ENCODE measurements at places on chromosomes 16 and 17. TPM values are rescaled to one million over a fixed set of nuclear protein-coding genes. Genes with fewer than 3 reads are reported as not detected.

FBXW10 gene
- total RNA-seq, result not detected

NPW gene
- total RNA-seq, result not detected

HBQ1 gene
- total RNA-seq, result not detected

DNA sequence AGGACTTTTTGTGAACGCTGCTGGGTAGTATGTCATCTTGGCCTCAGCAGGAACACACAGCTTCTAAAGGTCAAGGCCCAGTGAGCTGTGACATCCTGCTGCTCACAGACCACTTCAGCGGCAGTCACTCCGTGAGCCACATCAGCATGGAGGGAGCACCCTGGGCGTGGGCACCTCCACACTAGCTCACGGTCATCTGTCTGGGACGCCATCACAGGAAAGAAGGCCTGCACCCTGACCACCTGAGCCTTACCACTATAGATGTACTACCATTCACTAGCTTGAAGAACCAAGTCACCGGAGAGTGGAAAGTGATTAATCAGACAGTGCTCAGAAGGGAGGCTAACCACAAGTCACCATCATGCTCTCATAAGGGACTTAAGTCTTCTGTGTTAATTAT, 3.3 kb downstream of the AXIN1 start:
- no peaks in the 10 kb centered on the region for H3K27me3 ChIP-seq
- no peak for DNase-seq
- H3K36me3 ChIP-seq, result peaks cover 42% of the 10 kb centered on the region
- H3K4me1 ChIP-seq, result peaks cover 50% of the 10 kb centered on the region
- H3K27ac ChIP-seq, result no peak overlapping the region
- H3K4me3 ChIP-seq, result no peak overlapping the region

DNA sequence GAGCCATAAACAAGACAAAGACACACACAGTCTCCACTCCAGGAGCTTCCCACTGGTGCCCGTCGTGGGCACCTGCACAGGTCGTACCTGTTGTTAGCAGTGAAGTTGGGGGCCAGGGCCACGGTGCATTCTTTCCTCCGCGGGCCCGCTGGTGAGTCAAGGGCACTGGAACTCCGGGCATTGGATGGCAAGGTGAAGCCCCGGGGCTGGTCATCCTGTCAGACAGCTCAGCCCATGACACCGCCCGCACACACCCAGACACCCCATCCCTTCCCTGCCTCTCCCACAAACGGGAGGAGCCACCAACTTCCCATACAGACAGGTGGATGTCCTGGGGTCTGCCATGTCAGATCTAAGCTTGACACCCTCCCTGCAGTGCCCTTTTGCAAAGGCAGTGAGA, 16.1 kb downstream of the CEP131 start:
- H3K4me3 ChIP-seq, result no peak overlapping the region
- H3K27ac ChIP-seq, result no peak overlapping the region
- H3K4me1 ChIP-seq, result no peaks in the 10 kb centered on the region
- no peaks in the 10 kb centered on the region for H3K36me3 ChIP-seq
- no peak for DNase-seq

GRCh38 chr16:84737192-84738011, 37.6 kb downstream of the USP10 start:
- H3K27ac ChIP-seq, result no peak overlapping the region
- H3K4me3 ChIP-seq, result no peak overlapping the region
- DNase-seq, result no peak
- H3K27me3 ChIP-seq, result no peaks in the 10 kb centered on the region
- peaks cover 62% of the 10 kb centered on the region for H3K4me1 ChIP-seq

DNA sequence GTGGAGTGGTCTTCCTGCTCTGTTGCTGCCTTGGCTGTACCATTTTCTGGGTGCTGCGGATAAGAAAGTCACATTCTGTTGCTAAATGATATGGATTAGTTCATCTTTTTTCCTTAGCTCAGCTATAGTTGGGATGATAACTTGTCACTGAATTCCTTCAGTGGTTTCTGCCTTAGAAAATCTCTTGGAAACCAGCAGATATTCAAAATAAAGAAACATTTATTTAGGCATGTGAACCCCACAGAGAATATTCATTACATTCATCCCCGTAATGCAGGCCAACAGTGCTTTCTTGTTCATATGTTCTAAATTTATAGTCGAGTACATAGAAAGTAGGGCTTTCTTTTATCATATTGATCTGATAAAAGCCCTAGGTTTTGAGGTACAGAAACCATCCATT, 151.3 kb downstream of the CYB561 start:
- H3K36me3 ChIP-seq, result peaks cover 8% of the 10 kb centered on the region
- H3K27me3 ChIP-seq, result no peaks in the 10 kb centered on the region
- DNase-seq, result no peak
- H3K4me3 ChIP-seq, result no peak overlapping the region
- H3K27ac ChIP-seq, result no peak overlapping the region
- peaks cover 9% of the 10 kb centered on the region for H3K4me1 ChIP-seq

- H3K27ac ChIP-seq, result no peak overlapping the region
- H3K36me3 ChIP-seq, result no peaks in the 10 kb centered on the region
- H3K4me3 ChIP-seq, result no peak overlapping the region
- H3K27me3 ChIP-seq, result no peaks in the 10 kb centered on the region
Measured at GRCh38 chr17:81371910-81372760, 23.1 kb upstream of the BAHCC1 start.

DNA sequence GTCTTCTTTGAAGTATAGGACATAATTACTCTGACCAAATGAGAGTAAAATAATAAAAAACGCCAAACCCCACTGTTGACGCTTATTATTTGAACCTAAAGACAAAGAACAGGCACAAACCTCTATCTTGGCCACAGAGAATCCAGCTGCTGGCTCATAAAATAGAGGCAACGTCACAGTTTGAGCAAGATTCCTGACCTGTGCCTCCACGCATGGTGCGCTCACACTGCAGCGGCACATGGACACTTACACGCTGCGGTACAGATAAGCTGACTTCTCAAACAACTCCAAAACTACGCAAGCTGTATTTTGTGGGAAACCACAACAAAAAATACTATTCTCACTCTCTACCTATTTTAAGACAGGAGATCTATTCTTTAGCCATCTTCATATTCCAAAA, 38.8 kb upstream of the TRAP1 start:
- no peaks in the 10 kb centered on the region for H3K27me3 ChIP-seq
- no peak overlapping the region for H3K27ac ChIP-seq
- peaks cover 40% of the 10 kb centered on the region for H3K36me3 ChIP-seq
- no peaks in the 10 kb centered on the region for H3K4me1 ChIP-seq

DNA sequence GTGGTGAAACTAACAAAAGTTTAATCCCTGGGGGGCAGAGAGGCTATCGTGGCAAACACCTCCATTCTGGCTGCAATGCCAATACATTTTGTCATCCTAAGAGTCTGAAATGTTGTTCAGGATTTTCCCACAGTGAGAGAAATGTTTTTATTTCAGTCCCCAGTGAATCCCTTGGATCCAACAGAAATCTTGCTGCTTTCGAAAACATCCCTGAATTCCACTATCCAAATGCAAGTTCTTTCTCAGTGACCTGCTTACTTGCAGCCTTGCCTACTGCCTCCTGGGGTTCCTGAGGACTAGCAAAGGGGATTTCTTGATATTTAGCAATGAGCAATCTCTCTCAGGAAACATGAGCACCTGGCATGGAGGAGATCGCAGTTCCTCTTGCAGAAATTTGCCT, 202.1 kb upstream of the IRX3 start:
- H3K36me3 ChIP-seq, result no peaks in the 10 kb centered on the region
- no peaks in the 10 kb centered on the region for H3K27me3 ChIP-seq
- no peaks in the 10 kb centered on the region for H3K4me1 ChIP-seq
- H3K4me3 ChIP-seq, result no peak overlapping the region

GRCh38 chr17:614653-615546, 99.7 kb downstream of the VPS53 start:
- DNase-seq, result no peak
- H3K4me1 ChIP-seq, result no peaks in the 10 kb centered on the region
- peaks cover 30% of the 10 kb centered on the region for H3K36me3 ChIP-seq
- no peak overlapping the region for H3K4me3 ChIP-seq
- H3K27ac ChIP-seq, result no peak overlapping the region

DNA sequence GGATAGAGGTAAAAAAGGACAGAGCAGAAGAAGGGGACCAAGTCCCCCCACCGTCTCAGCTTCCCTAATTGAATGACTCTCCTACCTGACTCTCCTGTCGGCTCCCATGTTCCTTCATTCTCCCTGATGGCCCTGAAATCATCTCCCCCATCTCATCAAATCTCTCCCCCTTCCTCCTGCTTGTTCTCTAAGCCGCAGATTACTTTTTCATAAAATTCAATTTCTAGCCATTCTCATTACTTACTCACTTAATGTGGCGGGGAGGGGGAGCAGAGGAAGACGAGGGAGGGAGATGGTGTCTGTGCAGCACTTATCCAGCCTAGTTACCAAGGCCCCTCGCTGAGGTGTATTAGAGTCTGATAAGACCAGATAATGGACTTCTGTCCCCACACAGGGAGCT, 161.5 kb downstream of the CCT6B start:
- H3K27ac ChIP-seq, result no peak overlapping the region
- no peaks in the 10 kb centered on the region for H3K36me3 ChIP-seq
- no peaks in the 10 kb centered on the region for H3K4me1 ChIP-seq
- no peak overlapping the region for H3K4me3 ChIP-seq
- no peak for DNase-seq

GRCh38 chr16:75244225-75244809, 7.1 kb downstream of the BCAR1 start:
- H3K27ac ChIP-seq, result no peak overlapping the region
- no peak overlapping the region for H3K4me3 ChIP-seq
- no peaks in the 10 kb centered on the region for H3K36me3 ChIP-seq

- H3K4me1 ChIP-seq, result peaks cover 5% of the 10 kb centered on the region
- no peak overlapping the region for H3K4me3 ChIP-seq
- DNase-seq, result no peak
- no peak overlapping the region for H3K27ac ChIP-seq
- H3K36me3 ChIP-seq, result no peaks in the 10 kb centered on the region
Measured at GRCh38 chr16:2143878-2144485, 4.4 kb upstream of the RAB26 start.

DNA sequence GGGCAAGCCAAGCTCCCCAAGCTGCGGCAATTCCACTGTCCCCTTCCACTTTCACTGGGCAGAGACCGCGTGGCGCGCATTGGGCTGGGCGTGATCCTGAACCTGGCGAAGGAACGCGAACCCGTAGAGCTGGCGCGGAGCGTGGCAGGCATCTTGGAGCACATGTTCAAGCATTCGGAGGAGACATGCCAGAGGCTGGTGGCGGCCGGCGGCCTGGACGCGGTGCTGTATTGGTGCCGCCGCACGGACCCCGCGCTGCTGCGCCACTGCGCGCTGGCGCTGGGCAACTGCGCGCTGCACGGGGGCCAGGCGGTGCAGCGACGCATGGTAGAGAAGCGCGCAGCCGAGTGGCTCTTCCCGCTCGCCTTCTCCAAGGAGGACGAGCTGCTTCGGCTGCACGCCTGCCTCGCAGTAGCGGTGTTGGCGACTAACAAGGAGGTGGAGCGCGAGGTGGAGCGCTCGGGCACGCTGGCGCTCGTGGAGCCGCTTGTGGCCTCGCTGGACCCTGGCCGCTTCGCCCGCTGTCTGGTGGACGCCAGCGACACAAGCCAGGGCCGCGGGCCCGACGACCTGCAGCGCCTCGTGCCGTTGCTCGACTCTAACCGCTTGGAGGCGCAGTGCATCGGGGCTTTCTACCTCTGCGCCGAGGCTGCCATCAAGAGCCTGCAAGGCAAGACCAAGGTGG, 9.8 kb downstream of the SARM1 start:
- H3K4me3 ChIP-seq, result no peak overlapping the region
- peaks cover 7% of the 10 kb centered on the region for H3K36me3 ChIP-seq
- peak; percentile 49 for DNase-seq
- no peak overlapping the region for H3K27ac ChIP-seq
- peaks cover 6% of the 10 kb centered on the region for H3K27me3 ChIP-seq

GRCh38 chr17:17494870-17495535, 1.2 kb downstream of the RASD1 start:
- peaks cover 20% of the 10 kb centered on the region for H3K4me1 ChIP-seq
- no peak overlapping the region for H3K27ac ChIP-seq
- peaks cover 27% of the 10 kb centered on the region for H3K36me3 ChIP-seq
- DNase-seq, result no peak

- H3K36me3 ChIP-seq, result no peaks in the 10 kb centered on the region
- no peak overlapping the region for H3K4me3 ChIP-seq
- no peaks in the 10 kb centered on the region for H3K27me3 ChIP-seq
- H3K27ac ChIP-seq, result no peak overlapping the region
Measured at GRCh38 chr17:31596382-31597323, 205.2 kb downstream of the RAB11FIP4 start.

DNA sequence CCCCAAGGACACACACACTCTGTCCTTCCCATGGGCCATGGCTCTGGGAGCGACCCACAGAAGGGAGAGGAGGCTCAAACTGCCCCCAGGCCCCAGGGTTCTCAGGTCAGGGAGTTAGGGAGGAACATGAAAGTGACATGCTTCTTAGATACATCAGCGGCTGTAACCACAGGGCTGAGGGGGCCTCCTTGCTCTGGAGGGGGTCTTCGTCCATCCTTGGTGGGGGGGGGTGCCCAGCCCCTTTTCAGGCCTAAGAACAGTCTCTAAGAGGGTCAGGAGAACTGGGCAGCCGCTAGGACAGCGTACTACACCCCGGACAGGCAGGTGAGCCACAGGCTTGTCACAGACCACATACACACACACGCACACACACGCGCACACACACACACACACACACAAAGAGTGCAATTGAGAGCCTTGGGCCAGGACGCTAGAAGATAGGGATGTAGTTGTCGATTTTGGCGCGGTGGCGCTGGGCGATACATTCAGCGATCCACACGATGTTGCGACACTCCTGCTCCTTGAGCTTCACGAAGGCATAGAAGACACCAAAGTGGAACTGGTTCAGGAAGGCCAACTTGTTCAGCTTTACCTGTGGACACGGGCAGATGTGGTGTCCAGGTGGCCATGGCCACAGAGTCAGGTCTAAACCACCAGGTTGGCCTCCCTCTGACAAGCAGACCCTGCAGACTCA, 7.3 kb downstream of the HSD11B2 start:
- peaks cover 9% of the 10 kb centered on the region for H3K36me3 ChIP-seq
- no peak for DNase-seq
- no peaks in the 10 kb centered on the region for H3K4me1 ChIP-seq
- no peak overlapping the region for H3K4me3 ChIP-seq
- peaks cover 2% of the 10 kb centered on the region for H3K27me3 ChIP-seq

DNA sequence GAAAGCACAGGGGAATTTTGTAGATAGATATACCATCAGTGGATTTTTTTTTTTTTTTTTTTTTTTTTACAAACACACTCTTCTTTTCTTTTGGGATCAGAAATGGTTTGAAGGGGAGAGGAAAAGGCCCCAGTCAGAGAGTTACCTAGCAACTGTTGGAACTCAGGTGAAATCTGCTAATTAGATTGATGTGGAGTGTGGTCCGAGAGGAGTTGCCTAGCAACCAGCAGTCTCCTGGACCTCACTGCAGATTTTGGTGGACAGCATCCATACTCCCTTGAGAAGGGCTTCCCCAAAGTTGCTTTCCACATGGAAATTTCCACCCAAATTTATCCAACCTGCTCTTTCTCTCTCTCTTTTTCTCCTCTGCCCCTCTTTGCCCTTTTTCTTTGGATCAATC, 165.4 kb downstream of the UTP18 start:
- H3K36me3 ChIP-seq, result no peaks in the 10 kb centered on the region
- no peak for DNase-seq
- H3K27me3 ChIP-seq, result no peaks in the 10 kb centered on the region

Measured in activated CD8-positive, alpha-beta T cell treated with anti-CD3 and anti-CD28 coated beads, Interleukin-2, amount 10 ng/mL, durations not matched to agents 7 days and 5 days (primary cell).